Fibroblast of skin of left quadriceps (primary cell): ENCODE measurements at places on chromosomes 3 and 15.

GRCh38 chr3:5231074-5231473 lies 43.6 kb downstream of the EDEM1 start:
- DNase-seq = no peak

GRCh38 chr15:101048581-101049030 lies 129.4 kb downstream of the LRRK1 start:
- no peak for DNase-seq

- no peak for DNase-seq
Observed at GRCh38 chr3:134336587-134336986, 37.7 kb downstream of the AMOTL2 start.

DNA sequence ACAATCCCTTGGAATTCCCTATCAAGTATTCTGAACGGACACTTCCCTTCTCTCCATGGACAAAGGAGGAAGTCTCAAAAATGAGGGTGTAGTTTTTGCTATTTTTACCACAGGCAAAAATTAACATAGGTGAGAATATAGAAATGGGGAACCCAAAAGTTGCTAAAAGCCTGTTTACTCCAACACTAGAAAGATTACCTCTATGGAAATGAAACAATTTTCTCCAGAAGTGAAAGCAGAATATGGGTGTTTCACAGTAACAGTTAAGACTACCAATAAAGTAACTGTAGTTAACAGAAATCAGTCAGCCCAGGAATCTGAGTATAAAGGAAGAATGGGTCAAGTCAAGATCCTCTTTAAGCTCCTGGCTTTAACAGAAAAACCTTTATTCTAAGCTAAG lies 9.3 kb downstream of the TRA2B start:
- no peak for DNase-seq

DNA sequence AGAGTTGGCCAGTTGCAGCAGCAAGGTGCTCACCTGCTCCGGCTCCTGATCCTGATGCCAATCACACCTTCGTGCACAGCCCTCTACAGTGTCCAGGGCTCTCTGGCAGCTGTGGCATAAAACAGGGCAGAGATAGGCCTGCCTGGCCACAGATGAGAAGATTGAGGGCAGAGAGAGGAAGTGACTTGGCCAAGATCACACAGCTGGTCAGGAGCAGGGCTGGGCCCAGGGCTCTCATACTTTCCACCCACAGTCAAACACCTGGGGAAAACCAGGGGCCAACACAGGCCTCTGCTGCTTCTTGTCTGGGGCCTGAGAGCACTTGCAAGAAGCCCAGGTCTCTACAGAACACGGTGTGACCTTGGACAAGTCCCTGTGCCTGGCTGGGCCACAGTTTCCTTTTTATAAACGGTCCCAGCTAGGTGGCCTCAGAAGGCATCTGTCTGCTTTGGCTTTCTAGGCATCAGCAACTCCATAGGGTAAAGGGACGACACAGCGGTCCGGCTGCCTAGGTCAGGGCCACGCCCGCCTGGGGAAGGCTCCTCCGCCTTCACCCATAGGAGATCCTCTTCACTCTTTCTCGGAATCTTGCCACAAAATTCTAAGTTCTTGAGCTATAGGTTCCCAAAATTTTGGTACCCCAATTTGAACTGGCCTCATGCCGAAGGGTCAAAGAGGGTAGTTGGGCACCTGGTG lies 3.1 kb downstream of the ATP2B2 start:
- no peak for DNase-seq

DNA sequence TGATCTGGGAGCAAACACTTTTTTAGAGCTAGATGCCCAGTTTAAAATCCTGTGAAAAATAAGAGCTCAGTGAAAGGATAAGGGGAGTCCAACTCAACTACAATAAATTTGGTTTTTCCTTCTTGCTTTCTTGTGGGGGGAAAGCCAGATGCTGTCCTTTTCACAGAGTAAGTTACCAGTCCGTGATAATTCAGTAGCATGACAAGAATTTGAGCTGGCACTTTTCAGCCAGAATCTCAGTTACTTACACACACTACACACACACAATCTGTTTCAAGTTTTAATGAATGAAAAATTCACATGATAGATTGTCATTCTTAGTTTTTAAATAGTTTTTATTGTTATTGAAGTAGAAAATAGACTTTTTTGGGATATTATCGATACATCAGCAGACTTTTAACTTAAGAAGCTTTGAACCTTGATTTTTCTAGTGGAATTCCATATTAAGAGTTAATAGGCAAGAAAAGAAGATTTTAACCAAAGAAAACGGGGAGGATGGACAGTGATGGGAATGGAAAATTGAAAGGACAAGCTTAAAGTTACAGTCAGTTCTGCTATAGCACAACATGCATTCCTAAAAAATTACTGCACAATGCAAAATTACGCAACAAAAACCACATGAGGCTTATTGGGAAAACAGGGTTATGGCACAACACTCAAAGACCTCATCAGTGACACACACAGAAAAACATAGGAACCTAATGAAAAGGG lies 47.0 kb downstream of the PSMD6 start:
- DNase-seq = peak; percentile 93
